ENCODE measurements at places on chromosomes 13 and 19.

DNA sequence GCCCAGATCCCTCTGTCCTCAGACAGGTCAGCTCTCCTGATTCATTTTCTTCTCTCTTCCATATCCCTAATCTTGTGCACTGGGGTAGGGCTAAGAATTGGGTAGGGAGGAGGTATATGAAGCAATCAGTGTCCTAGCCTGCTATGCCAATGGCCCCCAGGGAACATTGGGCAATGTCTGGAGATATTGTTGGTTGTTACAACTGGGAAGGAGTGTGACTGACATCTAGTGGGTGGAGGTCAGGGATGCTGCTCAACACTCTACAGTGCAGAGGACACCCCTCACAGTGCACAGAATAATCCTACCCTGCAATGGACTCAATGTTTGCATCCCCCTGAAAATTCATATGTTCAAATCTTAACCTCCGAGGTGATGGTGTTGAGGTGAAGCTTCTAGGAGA, 57.5 kb downstream of the CPAMD8 start:
- no peak for DNase-seq

- DNase-seq, result no peak
Observed at GRCh38 chr19:17655751-17656472, 32.2 kb downstream of the UNC13A start.

- DNase-seq, result no peak
Observed at GRCh38 chr19:7997809-7998480, 7.5 kb downstream of the ELAVL1 start.

- DNase-seq, result no peak
Observed at GRCh38 chr13:93244918-93245280, 18.3 kb downstream of the GPC6 start.

DNA sequence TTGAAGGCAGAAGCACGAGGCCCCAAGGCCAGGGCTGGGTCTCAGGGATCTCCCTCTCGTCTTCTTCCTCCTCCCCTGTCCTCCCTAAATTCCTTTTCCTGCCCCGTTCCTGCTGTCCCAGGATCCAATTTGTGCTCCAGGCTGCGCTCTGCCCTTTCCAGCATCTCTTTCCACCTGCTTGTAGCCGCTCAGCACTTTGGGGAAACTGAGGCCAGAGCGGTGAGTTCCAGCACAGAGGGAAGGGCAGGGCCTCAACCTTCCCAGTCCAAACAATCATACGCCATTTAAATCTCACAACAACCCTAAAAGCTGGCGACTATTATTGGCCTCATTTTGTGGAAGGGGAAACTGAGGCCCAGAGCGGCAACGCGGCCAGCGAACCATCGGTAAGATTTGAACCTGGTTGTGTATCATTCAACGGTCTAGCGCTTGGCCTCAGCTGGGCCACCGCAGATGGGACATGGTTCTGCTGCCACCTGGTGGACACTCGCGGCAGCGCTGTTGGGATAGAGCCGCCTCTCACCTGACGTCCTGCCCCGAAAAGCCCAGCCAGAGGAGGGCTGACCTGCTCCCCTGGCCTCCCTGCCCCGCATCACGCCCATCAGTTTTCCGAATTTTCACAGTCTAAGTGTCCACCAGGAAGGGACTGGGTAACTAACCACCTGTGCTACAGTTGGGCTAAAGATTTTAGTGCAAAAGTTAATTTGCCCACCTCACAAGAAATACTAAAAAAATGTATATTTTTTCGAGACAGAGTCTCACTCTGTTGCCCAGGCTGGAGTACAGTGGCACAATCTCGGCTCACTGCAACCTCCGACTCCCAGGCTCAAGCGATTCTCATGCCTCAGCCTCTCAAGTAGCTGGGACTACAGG, 4.2 kb upstream of the RPL18A start:
- no peak for DNase-seq

GRCh38 chr13:23688336-23688735, 118.1 kb downstream of the TNFRSF19 start:
- no peak for DNase-seq

DNA sequence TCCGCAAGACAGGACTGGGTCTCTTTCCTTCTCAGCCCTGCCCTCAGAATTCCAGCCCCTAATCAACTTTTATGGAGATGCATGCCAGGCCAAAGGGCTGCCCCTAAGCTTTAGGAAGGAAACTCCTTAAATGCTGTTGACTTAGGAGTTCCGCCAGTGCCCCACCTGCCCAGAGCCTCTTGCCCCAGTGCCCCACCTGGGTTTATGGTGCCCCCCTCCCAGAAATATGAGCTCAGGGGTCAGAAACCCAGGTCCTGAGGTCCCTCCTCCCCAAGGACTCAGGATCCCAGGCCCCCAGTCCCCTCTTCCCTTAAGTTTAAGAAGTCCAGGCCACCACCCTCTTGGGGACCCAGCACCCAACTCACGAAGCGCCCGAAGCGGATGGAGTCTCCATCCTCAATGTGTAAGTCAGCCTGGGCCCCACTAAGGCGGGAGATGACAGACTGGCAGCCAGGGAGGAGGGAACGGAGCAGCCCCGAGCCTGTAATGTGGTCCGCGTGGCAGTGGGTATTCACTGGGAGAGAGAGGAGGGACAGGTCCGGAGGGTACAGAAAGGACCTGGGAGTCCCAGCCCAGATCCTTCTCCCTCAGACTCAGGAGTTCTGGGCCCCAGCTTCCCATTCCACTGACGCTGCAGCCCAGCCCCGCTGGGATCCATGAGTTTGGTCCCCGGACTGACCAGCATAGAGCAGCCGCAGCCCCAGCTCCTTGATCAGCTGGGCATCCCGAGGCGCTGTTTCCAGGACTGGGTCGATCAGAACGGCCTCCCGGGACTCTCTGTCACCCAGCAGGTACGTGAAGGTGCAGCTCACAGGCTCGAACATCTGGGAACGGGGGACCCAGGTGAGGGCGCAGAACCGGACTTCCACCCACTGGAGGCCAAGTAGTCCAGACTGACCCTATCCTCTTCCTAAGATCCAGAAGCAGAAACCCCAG, 897 bp downstream of the ETHE1 start:
- DNase-seq, result no peak

DNA sequence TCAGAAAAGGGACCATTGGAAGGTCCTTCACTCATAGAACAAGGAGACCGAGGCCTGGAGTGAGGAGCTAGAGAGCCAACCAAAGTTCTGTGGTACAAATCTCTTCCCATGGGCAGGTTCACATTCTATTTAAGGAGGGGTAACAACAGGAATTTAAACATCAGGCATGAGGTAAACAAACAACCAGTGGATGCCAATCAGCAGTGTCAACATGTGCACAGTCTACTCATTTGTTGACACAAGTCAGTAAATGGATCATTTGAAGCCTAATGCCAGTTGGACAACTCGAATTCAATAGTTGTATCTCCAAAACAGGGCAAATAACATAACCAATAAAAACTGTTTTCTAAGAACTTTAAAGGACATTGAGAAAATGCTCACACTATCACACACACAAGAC, 6.3 kb upstream of the DOCK9 start:
- no peak for DNase-seq

GRCh38 chr19:14081797-14082674, 3.5 kb downstream of the C19orf67 start:
- no peak for DNase-seq

- no peak for DNase-seq
Observed at GRCh38 chr13:41955605-41956004, 5.3 kb downstream of the VWA8 start.

GRCh38 chr13:89029062-89029461, 1357.9 kb downstream of the SLITRK5 start:
- DNase-seq, result no peak

DNA sequence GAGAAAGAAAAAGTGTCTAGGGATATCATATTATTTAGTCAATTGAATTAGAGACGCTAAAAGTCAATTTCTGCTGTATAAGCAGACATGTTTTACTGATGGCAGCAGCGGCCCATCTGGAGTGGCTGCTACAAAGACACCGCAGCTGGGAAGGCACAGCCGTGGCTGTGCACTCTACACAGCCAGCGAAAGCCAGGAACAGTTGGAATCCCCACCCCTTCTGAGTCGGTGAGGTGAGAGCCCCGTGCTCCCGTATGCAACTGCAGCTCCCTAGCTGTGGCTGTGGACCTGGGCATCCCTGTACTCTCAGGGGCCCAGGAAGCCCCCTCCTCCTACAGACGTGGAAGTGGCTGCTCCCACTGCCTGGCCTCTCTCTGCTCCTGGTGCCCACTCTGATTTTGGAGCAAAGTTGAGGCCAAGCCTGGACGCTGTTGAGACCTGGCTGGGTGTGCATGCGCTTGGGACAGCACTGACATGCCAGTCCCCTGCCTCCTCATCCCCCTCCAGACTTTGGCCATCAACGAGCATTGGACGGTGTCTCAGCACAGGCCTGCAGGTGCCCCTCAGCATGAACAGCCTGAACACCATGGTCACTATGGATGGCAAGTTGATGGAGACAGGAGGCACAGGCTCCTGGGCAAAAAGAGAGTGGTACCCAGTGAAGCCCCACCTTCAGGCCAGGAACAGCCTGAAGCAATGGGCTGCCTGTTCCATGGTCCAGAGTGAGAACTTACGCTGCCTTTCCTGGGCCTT, 944.0 kb upstream of the MIR17HG start:
- DNase-seq, result no peak

DNA sequence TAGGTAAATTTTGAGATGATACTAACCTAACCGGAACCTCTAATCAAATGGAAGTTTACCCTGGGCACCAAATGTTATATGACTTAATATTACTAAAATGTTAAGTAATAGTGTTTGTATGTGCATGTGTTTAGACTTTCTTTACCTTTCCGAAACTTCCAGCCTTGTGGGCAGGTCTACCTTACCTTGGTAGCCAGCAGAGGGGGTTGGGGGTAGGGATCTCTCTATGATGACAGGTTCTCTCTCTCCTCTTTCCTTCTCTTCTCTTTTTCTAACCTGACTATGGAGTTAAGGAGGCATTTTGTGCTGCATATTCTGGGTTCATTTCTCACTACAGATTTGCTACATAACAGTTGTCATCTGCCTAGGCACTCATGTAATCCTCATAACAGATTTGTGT, 6.8 kb upstream of the FRY start:
- DNase-seq, result no peak

GRCh38 chr19:39795001-39795400, 16.3 kb downstream of the LEUTX start:
- no peak for DNase-seq

DNA sequence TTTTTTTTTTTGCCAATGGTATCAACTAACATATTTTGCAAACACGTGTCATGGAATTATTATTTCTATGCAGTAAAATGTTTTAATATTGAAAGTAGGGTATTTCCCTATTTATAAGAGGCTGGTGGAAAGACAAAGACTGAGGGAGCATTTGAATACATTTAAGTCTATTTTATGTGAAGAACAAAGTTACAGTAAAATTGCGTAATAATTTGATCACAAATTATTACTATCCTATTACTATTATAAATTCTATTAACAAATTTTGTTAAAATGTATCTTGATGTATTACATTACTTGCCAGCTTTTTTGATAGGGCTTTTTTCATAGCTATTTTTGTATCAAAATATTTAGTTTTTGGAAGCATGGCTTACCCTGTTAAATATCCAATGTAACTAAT, 58.4 kb downstream of the GPC5 start:
- no peak for DNase-seq

GRCh38 chr19:19500975-19501644, 14.2 kb downstream of the TSSK6 start:
- no peak for DNase-seq

GRCh38 chr19:56155124-56155687, 14.1 kb downstream of the ZNF444 start:
- DNase-seq, result no peak

GRCh38 chr13:24338721-24339120, 29.3 kb downstream of the C1QTNF9 start:
- DNase-seq, result no peak

GRCh38 chr13:21673789-21674489, 3.1 kb downstream of the FGF9 start:
- no peak for DNase-seq

DNA sequence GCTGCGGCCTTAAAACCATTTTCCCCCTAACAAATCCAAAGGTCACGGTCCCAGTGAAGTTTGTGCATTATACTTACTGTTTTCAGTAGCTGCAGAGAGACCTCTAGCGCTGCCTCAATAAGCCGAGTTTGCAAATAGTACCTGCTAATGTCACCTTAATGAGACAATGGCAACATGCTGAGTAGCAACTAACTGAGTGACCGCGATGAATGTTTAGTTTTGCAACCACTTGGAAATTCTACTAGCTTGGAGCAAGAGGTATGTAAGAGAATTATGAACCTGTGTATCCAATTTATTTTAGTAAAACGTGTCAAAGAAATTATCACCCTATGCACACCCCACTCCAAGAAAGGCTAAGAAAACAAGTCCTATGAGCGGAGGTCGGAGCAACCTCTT, 1.2 kb downstream of the KPNA3 start:
- no peak for DNase-seq

- no peak for DNase-seq
Observed at GRCh38 chr13:97492257-97492656, 58.3 kb downstream of the RAP2A start.

GRCh38 chr19:41436674-41436951, 3.1 kb downstream of the DMAC2 start:
- DNase-seq, result no peak

GRCh38 chr19:7550987-7551761, 15.7 kb downstream of the PNPLA6 start:
- DNase-seq, result no peak

DNA sequence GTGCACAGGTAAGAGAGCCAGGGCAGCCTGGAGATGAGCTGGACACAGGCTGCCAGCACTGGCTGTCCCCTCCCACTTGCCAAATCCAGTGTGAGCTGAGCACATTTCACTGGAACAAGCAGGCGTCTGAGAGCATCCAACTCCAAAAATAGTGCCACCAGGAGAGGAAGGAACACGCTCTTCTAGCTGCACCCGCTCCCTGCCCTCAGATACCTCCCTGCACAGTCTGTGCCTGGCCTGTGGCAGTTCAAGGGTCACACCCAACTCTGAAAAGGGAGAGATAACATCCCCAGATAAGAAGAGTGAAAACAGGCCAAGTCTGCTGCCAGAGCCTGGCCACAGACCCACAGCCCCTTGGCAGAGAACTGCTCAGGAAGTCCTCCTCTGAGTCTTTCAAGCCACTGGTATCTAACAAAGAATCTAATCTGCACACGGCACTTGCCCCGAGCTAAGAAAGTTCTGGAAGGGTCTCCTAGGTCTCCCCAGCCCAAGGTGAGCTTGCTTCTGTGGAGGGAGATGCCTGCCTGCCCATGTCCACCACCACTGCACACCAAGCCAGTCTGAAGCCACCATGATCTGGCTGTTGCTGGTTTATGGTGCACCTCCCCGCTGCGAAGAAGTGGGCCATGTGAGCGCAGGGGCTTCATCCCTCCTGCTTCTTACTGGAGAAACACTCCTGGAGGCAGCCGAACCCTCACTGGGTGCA, 14.7 kb downstream of the ELL start:
- no peak for DNase-seq

GRCh38 chr13:31036731-31037695, 104.6 kb downstream of the TEX26 start:
- no peak for DNase-seq

DNA sequence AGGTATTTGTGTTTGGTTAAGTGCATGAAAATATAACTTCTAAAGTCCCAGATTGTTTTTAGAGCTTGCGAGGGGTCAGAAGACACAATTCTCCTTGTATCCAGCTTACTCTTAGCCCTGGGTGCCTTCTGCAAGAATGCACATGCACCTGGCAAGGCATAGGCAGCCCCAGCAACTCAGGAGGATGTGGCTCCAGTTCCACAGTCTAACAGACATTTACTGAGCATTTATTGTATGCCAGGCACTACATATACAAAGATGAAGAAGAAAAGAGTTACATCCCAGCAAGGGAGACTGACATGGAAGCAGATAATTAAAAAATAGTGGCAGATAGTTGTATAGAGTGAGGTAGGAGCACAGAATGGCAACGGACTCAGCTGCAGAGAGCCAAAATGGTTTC, 101.1 kb upstream of the FRY start:
- DNase-seq, result no peak

Data from smooth muscle cell of the brain vasculature (primary cell).